Stimulated activated CD8-positive, alpha-beta memory T cell treated with anti-CD3 and anti-CD28 coated beads, Interleukin-15, amount 100 ng/mL, for 48 hours (primary cell): ENCODE measurements at places on chromosomes 3 and 15.

- no peak for DNase-seq
Measured at GRCh38 chr3:25548836-25549235, 115.9 kb downstream of the TOP2B start.

- no peak for DNase-seq
Measured at GRCh38 chr3:191414286-191414685, 46.7 kb upstream of the PYDC2 start.

GRCh38 chr15:46151786-46152185, 517.0 kb downstream of the SQOR start:
- DNase-seq: no peak

DNA sequence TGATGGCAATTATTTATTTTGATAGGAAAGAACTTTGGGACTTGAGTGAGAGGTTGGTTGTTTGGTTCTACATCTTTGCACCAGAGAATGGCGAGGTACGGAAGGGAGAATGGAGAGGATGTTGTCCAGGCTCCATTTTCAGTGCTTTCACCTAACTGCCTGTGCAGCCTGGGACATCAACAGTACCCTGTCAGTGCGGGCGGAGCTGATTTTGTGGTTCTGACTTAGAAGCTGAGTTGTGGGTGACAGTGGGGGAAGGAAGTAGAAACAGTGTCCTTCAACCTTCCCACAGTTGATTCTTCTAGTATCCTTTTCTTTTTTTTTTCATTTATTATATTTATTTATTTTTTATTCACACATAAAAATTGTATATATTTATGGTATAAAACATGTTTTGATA, 95.3 kb downstream of the TIGIT start:
- DNase-seq: no peak

DNA sequence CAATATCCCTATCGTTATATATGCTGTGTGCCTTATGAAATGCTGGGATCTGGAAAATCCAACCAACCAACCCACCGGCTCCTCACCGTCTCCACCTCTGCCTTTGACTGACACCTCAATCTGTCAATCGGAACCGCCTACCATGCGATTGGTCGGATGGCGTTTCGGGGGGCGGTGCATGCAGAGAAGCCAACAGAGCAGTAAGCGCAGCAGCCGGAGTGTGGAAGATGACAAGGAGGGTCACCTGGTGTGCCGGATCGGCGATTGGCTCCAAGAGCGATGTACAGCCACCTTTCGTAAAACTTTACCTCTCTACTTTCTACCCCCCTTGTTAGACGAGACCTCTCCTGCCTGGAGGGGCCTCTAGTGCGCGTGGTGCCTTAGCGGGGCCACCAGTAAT, 6.3 kb downstream of the CLK3 start:
- DNase-seq: no peak
